Fibroblast of skin of scalp (primary cell): ENCODE measurements at places on chromosomes 1 and 21.

- no peak for DNase-seq
Measured at GRCh38 chr1:228903434-228904071, 168.3 kb downstream of the RHOU start.

GRCh38 chr1:231719485-231720183, 93.0 kb downstream of the DISC1 start:
- no peak for DNase-seq

GRCh38 chr1:31373897-31374486, 1.1 kb upstream of the FABP3 start:
- DNase-seq = no peak

- no peak for DNase-seq
Measured at GRCh38 chr1:189212606-189213005, 1265.1 kb downstream of the BRINP3 start.

DNA sequence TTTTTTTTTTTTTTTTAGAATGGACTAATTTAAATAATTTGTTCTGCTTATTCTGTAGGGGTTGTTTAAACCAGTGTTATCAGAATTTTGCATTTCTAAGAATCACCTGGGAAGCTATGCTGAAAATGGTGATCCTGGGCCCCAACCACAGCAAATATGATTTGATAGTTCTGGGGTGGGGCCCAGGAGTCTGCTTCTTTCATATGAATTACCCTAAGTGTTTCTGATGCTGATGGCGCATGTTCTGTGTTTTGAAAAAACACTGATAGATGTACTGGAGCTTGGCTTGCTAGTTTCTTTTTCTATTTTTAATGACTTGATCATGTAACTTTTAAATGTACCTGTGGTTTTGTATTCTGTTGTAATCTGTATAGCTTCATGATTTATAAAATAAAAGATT, 89.3 kb downstream of the CDC14A start:
- no peak for DNase-seq

GRCh38 chr1:220879076-220879508, at the start of gene HLX:
TSS of gene HLX (plus strand) at chr1:220879443. CDS start at chr1:220879858, 415 bp downstream.
- DNase-seq = peak; percentile 95

DNA sequence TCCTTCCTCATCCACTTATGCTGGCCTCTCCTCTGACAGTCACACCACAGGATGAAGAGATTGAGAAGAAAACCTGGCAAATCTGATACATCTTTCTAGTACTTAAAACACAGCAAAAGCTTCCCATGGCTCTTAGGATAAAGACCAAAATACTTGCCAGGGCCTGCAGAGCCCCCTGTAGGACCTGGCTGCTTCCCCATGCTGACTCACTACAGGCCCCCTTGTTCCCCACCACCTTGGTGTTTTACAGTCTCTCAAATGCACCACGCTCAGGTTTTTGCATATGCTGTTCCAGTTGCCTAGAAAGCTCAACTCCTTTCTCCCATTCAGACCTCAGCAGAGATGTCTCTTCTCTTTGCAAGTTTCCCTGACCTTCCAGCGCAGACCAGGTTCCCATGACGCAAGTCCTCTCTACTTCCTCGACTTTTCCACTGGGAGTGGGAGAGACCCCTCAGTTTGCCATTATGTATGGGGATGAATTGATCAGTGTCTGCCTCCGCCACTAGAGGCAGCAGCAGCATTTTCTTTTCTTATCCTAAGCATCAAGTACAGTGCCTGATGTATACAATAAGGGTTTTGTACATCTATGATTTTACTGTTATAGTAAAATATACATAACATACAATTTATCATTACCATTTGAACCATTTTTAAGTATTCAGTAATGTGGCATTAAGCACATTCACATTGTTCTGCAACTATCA, 113.8 kb upstream of the C8B start:
- no peak for DNase-seq

DNA sequence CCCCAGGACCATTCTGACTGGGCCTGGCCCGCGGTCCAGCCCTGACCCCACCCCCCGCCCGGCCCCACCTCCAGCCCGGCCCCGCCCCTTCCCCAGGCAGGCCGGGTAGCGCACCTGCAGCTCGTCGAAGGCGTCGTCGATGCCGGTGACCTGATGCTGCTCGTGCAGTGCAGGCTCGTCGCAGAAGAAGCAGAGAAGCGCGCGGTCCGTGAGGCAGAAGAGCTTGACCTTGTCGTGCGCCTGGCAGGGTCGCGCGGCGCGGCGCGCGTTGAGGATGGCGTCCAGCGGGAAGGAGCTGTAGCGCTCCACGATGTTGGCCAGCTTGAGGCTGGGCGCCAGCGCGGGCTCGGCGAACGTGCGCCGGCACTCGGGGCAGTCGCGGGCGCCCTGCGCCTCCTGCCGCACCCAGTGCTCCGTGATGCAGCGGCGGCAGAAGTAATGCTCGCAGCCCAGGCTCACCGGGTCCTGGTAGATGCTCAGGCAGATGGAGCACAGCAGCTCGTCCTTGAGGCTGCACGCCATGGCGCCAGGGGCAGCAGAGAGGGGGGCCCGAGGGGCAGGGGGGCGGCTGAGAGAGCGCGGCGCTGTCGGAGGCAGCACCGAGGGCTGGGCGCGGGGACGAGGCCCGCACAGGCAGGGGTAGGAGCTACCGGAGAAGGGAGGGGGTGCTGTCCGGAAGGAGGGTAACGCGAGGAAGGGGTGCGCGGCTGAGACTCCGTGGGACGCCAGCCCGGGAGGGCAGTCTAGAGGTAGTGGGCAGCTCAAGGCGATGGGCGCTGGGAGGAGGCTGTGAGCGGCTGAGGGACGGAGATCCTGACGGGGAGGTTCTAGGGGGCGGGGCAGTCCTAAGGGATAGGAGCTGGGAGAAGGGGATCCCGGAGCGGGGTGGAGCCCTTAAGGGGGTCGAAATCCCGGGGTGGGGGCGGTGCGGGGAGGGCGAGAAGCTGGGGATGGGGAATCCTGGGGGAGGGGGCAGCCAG, 642 bp downstream of the TRIM62 start:
- peak; percentile 38 for DNase-seq

DNA sequence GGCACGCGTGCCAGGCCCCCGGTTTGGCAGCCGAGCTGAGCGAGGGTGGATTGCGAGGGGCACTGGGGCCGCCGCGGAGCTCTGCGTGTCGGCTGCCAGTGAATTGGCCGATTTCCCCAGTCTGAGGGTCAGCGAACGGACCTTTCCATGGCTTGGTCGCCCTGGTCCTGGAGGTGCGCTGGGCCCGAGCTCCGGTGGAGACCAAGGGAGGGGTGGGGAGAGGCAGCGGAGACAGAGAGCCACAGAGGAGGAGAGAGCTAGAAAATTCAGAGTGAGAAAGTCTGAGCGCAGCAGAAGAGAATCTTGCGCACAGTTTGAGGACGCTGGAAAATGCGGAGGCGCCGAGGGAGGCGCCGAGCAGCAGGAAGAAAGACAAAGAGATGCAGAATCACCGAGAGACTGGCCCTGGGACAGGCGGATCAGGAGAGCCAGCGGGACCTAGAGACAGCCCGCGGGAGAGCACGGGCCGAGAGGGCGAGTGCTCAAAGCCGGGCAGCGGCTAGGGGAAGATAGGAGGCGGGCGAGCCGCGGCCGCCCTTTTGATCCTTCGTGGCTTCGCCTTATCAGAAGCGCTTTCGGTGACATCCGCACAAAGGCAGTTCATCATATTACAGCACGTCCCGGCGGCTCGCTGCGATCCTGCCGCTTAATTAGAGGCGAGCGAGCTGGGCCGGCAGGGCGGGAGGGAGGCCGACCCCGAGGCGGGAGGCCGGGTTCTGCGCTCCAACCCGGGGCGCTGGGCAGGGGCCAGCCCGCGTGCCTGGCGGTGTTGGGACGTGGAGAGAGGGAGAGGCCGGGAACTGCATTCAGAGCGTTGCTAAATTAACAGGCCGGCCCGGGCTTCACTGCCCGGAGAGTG, 12.7 kb downstream of the PAX7 start:
- DNase-seq = no peak

GRCh38 chr1:206843626-206844025, 21.8 kb upstream of the IL20 start:
- no peak for DNase-seq

- peak; percentile 39 for DNase-seq
Measured at GRCh38 chr1:80675454-80675853, 1125.3 kb upstream of the ADGRL2 start.

DNA sequence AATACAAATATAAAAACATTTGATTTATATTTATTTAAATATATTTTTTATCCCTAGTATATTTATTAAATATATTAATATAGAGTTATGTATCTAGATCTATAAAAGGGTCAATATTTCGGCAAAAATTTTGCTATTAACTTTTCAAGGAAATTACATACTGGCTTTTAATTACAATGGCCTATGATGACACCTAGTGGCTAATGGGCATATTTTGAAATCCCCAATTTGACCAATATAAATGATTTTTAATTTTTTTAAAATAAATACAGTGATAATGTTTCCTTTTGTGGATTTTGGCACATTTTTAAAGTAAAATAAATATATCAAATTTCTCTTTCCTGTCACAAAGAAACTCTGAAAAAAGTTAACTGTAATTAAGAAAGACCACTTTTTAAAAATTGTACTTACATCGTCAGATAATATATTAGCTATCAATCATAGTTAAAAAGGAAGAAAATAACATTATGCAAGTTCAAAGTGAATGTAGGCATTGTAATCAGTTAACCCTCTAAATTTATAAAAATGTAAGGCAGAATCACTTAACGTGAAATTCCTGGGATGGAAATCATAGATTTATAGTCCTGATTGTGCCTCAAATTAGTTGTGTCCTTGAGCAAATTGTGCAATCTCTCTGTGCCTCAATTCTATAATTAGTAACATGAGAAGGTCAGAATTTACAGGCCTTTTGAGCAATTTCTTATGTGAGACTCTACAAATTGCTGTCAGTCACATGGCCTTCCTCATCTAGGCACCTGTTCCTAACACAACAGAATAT, 25.6 kb upstream of the RGS13 start:
- DNase-seq = peak; percentile 34

DNA sequence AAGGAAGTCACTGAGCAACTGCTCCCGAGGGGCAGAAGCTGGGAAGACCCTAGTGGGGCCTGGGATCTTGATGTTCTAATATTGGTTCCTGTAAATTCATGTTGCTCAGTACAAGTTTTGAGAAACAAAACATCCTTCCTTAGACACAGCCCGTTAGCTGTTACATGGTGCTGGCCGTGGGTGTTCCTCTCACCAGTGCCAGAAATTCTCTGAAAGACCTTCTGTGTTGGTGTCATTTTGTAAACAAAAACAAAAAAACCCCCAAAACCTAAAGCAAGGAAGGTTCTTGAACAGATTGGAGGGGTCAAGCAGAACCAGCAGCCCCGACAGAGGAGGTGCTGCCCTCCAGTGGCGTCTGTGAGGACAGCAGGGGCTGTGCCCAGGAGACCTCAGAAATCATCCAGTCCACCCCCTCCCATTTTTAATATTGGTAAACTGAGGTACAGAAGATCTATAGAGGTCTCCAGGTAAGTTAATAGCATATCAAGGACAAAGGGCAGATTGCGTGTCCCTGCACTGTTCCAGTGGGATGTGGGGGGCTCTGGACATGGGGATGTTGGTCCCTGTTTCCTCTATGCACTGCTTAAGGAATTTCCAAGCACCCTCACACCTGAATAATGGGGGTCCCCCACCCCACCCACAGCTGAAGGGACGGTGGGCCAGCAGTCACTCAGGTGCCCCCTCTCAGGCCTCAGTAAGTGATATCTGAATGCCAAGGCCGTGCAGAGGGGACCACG, 38.2 kb downstream of the SLC2A7 start:
- DNase-seq = peak; percentile 47

GRCh38 chr21:41956926-41957729, 3.3 kb upstream of the C2CD2 start:
- DNase-seq = peak; percentile 75

DNA sequence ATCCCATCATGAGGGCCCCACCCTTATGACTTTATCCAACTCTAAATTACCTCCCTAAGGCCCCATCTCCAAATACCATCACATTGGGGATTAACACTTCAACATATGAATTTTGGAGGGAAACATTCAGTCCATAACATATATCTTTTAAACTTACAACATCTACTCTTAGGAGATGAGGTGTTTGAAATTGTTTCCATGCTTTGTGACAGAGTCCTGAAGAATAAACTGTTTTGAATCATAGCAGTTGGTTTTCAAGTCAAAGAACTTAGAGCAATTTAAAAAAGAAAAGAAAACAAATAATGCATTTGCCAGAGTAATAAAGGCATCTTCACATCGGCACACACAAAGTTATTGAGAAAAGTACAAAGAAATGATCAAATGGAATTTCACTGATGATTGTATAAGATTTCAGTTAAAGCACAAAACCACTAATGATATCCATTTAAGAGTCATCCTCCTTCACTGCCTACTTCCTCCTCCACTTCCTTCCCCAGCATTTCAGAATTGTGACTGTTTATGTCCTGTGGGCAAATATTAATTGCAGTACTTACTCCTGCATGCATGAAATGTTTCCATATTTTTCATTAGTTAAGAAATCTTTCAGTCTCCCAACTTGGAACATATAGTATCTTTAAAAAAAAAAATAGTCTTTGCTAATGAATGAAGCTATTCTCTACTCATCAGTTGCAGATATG, 202.0 kb downstream of the LRRC40 start:
- DNase-seq = no peak

GRCh38 chr1:24952413-24952841, 22.4 kb upstream of the RUNX3 start:
- DNase-seq = no peak

DNA sequence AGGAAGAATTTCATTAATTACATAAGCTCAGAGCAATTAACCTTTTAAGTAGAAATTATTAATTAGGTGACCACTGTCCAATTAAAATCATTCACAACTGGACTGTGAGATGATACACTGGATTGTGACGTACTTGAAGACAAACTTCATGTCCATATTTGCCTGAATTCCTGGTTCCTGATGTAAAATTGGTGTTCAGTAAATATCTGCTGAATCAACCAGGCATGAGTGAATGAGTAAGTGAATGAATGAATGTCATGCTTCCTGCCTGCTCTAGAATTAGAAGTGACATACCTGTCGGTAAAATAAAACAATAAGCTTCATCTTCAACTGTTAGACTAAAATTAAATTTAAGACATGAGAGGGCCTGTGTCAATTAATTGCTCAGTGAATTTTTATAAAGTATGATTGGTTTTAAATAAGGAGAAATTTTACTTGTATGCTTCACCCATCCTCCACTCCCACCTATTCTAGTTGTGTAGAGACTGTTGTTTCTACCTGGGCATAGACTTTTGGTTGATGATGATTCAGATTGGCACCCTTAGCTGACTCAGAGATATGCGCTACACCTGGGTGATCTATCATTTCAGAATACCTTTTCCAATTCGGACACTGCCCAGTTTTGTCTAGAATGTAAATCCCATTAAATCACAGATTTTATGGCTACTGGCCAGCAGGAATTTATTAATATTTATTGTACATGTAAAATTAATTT, 56.9 kb upstream of the PTGS2 start:
- no peak for DNase-seq

- no peak for DNase-seq
Measured at GRCh38 chr1:21024918-21025317, 151.8 kb downstream of the EIF4G3 start.
